ENCODE measurements at places on chromosomes 11 and 22. TPM values are rescaled to one million over a fixed set of nuclear protein-coding genes. Genes with fewer than 3 reads are reported as not detected.

GRCh38 chr11:68014157-68014946, 4.2 kb downstream of the ALDH3B1 start:
- peaks cover 1% of the 10 kb centered on the region for H3K27me3 ChIP-seq
- no peak for DNase-seq
- H3K36me3 ChIP-seq, result no peaks in the 10 kb centered on the region
- no peak overlapping the region for H3K4me3 ChIP-seq
- H3K4me1 ChIP-seq, result peaks cover 23% of the 10 kb centered on the region

DNA sequence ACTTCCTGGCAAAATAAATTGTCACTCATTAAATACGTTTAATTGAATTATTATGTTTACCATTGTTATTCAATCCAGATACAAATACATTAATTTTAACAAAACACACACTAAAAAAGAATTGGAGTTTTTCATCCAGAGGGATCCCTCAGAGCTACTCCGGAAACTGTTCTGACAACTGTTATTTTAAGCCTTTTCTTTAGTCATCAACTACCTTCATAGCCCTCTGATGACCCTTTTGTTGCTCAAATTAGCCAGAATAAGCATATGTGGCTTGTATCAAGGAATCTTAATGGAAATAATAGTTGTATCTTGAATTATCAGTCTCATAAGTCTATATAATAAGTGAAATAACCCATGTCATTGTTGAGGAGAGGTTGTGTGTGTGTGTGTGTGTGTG, 405.4 kb upstream of the FAT3 start:
- no peak overlapping the region for H3K4me3 ChIP-seq
- no peak overlapping the region for H3K27ac ChIP-seq
- H3K36me3 ChIP-seq, result no peaks in the 10 kb centered on the region
- no peak for DNase-seq

- no peak for DNase-seq
- H3K36me3 ChIP-seq, result no peaks in the 10 kb centered on the region
- H3K27ac ChIP-seq, result peak overlapping the region; percentile 75
- H3K27me3 ChIP-seq, result peaks cover 2% of the 10 kb centered on the region
Measured at GRCh38 chr22:50315289-50316113, 8.1 kb upstream of the PLXNB2 start.

DNA sequence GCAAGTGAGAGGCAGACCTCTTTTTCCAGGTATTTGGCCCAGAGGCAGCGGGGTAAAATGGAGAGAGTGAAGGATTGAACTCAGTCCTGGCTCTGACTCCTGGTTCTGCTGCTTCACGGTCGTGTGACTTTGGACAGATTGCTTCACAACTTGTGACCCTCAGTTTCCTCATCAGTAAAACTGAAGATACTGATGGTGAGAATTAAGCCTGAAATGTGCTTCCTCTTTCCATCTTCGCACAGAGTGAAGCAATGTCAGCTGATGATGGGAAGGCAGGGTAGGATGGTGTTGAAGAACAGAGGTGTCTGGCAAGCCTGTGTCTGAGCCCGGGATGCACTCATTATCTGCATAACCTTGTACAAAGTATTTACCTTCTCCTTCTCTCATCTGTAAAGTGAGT, 59.0 kb downstream of the UBASH3B start:
- peaks cover 79% of the 10 kb centered on the region for H3K4me1 ChIP-seq
- no peak overlapping the region for H3K4me3 ChIP-seq
- peaks cover 5% of the 10 kb centered on the region for H3K27me3 ChIP-seq
- no peak for DNase-seq
- H3K36me3 ChIP-seq, result no peaks in the 10 kb centered on the region
- no peak overlapping the region for H3K27ac ChIP-seq

ALDH3B2 gene
- polyA plus RNA-seq, result not detected

GRCh38 chr11:114110952-114111947, 51.7 kb downstream of the ZBTB16 start:
- no peak for DNase-seq
- H3K4me3 ChIP-seq, result peak overlapping the region; percentile 76
- peaks cover 3% of the 10 kb centered on the region for H3K36me3 ChIP-seq
- H3K27me3 ChIP-seq, result peaks cover 4% of the 10 kb centered on the region
- H3K4me1 ChIP-seq, result peaks cover 78% of the 10 kb centered on the region

GRCh38 chr11:1119604-1120146, 38.1 kb upstream of the MUC5AC start:
- H3K27me3 ChIP-seq, result peaks cover 1% of the 10 kb centered on the region
- H3K27ac ChIP-seq, result no peak overlapping the region
- no peaks in the 10 kb centered on the region for H3K4me1 ChIP-seq
- no peak for DNase-seq
- no peak overlapping the region for H3K4me3 ChIP-seq
- H3K36me3 ChIP-seq, result no peaks in the 10 kb centered on the region

EMID1 gene
- not detected for polyA plus RNA-seq

GRCh38 chr11:104908186-104908531, 9.9 kb upstream of the CASP12 start:
- DNase-seq, result no peak
- H3K4me1 ChIP-seq, result peaks cover 13% of the 10 kb centered on the region
- H3K27me3 ChIP-seq, result no peaks in the 10 kb centered on the region
- peaks cover 57% of the 10 kb centered on the region for H3K36me3 ChIP-seq
- H3K27ac ChIP-seq, result peak overlapping the region; percentile 44

DNA sequence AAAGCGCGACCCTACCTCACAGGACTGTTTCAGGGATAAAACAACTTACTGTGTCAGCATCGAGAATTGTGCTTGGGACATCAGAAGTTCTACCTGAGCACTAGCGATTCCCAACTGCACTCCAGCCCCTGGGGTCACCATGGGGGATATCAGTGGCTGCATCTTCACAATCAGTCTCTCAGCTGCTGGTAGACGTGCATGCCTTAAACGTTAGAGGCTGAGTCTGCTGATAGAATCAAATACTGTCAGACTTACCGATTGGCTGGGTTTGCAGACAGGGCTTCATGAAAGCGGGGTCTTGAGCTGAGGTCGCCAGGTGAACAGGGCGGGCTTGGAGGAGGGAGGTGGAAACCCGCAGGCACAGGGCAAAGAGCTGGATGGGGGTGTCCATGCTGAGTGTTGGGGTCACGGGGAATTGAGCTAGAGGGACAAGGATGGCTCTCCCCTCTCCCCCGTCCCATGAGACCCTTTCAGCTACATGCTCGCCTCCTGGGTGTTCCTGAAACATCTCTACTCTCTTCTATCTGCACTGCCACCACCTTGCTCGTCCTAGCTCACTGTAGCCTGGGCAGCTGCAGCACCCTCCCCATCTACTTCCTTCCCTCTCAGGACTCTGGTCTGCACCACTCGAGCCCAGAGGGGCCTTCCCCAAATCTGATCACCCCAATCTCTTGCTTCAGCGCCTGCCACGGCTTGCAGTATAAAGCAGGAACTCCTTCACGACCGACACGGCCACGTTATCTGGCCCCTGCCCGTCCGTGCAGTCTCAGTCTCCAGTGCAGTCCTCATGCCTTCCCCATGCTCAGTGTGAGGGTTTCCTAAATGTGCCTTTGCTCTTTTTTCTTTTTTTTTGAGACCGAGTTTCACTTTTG, 43.5 kb downstream of the ST14 start:
- no peak overlapping the region for H3K27ac ChIP-seq
- peaks cover 6% of the 10 kb centered on the region for H3K27me3 ChIP-seq
- no peaks in the 10 kb centered on the region for H3K4me1 ChIP-seq
- H3K4me3 ChIP-seq, result no peak overlapping the region
- H3K36me3 ChIP-seq, result no peaks in the 10 kb centered on the region

PGGHG gene
- polyA plus RNA-seq, result 8.1 TPM

- H3K27me3 ChIP-seq, result peaks cover 7% of the 10 kb centered on the region
- DNase-seq, result no peak
- H3K27ac ChIP-seq, result no peak overlapping the region
- H3K4me1 ChIP-seq, result no peaks in the 10 kb centered on the region
- peaks cover 5% of the 10 kb centered on the region for H3K36me3 ChIP-seq
Measured at GRCh38 chr11:86569109-86569508, 103.3 kb downstream of the ME3 start.

Data from immature natural killer cell (primary cell).